Stimulated activated CD8-positive, alpha-beta memory T cell treated with anti-CD3 and anti-CD28 coated beads, Interleukin-2, amount 100 ng/mL, for 1 hour (primary cell): ENCODE measurements at places on chromosomes 5 and 9.

DNA sequence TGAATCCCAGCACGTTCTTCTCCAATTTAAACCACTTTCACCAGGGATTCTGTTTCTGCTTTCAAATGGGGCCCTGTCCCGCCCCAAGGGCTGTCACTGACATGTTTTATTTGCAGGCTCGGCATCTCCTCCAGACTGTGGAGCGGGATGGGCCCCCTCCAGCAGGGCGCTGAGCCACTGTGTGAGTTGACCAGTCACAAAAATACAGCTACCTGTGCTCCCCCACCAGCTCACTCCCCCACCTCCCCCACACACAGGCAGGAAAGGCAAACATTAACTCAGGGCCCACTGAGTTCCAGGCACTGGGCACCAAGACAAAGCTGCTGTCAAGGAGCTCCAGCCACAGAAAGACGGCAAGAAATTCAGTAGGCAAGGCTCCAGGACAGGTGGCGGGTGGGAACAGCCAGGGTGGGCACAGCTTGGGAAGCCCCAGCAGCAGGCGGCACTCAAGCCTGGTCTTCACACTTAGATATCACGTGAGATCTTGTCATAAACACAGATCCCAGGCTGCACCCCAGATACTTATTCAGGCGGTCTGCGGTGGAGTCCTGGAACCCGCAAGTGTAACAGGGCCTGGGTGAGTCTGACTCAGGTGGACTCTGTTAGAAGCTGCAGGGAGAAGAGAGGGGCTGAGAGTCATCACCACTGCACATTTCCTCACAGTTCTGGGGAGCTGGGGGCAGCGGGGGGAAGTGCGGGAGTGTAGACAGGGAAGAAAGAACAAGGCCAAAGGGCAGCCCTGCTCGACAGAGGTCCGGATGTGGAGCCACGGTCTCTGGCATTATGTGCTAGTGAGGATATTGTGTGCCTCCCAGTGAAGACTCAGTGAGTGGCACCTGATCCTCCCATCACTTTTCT lies 44.7 kb downstream of the OR2V1 start:
- DNase-seq: no peak

GRCh38 chr9:75891771-75892215 lies 1.3 kb downstream of the PCSK5 start:
- no peak for DNase-seq

DNA sequence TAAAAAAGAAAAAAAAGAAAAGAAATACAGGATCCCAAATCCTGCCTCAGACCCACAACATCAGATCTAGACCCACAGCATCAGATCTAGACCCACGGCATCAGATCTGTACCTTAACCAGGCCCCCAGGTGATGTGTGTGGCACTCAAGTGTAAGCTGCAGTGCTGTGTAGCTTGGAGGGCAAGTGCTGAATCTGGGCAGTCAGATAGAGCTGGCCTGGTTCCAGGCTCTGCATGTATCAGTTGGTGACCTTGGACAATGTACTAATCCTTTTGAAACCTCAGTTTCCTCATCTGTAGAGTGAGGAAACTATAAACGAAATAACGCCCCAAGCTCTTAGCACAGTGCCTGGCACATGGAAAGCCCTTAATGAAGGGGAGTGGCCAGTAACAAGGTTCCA lies 16.7 kb downstream of the COL15A1 start:
- no peak for DNase-seq

DNA sequence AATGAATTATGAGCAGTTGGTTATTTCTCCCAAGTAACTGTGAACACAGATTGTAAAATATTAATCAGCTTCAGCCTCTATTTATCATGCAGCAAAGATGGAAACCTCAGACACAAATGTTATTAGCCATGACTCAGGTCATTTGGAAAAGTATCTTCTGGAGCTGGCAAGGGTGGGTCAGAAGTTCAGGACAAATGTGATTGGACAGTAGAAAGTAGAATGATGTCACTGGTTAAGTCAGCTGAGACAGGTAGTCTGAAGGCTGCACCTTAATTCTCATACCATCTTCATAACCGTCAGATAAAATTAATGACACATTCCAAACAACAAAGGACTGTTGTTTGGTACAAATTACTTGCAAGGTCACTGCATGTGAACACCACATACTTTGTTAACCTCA lies 140.2 kb downstream of the EMB start:
- no peak for DNase-seq

- no peak for DNase-seq
Measured at GRCh38 chr5:122067390-122067789, 10.7 kb downstream of the LOX start.

DNA sequence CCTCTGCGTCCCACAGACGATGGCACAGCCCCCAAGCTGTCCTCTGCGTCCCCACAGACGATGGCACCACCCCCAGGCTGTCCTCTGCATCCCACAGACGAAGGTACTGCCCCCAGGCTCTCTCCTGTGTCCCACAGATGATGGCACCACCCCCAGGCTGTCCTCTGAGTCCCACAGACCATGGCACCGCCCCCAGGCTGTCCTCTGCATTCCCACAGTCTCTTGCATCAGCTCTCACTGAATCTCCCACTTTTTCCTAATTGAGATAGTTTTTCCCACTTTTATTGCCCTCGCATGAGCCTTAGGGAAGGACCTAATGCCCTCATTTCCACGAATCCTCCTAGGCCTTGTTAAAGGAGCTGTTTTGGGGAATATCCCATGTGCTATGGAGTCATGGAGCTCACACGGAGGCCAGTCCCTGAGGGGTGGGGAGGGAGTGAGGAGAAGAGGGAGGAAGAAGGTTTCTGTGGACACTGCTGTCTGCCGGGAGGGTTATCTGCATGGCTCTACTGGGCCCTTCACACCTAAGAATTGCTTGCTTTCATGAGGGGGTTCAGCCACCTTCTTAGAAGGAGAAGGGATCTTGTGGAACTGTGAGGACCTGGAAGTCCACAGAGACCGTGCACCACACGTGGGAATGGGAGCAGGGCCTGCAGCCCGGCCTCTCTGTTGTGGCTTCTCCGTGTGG lies 58.2 kb upstream of the PTCH1 start:
- no peak for DNase-seq

DNA sequence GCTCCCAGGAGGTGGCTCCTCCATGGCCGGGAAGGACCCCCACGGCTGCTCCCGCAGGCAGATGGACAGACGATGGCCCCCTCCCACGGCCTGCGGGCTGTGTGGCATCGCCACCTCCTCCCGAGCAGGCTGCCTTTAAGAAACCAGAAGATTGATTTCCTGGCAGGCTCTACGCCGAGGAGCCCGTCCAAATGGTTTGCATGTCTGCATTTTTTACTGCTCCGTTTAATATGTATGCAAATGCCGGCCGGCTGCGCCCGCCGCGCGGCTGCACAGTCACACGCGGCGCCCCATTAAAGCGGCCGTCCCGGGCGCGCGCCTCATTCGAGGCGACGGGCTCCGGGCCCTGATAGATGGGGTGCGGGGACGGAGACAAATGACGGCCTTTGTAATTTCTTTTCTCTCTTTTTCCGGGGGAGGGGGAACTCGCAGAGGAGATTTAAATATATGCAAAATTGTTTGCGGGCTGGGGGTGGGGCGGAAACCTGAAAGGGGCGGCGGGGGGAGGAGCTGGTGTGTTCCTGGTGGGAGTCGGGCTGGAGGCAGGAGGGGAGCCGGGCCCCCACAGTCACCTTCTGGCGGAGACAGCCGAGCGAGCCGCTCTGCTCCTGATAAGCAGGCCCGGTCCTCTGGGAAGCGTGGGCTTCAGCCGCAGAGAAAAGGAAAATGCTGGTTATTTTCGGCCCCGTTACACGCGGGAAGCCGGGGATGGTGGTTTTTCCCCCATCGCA lies 158.7 kb upstream of the IER5L start:
- no peak for DNase-seq
